GM19239 (cell line): ENCODE measurements at places on chromosomes 1 and 21.

DNA sequence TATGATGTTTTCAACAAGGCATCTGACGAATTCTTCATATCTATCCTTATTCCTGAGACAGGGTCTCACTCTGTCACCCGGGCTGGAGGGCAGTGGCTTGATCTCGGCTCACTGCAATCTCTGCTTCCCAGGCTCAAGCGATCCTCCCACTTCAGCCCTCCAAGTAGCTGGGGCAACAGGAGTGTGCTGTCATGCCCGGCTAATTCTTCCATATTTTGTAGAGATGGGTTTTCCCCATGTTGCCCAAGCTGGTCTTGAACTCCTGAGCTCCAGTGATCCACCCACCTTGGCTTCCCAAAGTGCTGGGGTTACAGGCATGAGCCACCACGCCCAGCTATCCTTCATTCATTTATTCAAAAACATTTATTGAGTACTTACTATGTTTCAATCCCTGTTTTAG, 8.0 kb downstream of the YY1AP1 start:
- no peak for DNase-seq

- DNase-seq: no peak
Observed at GRCh38 chr1:240092301-240093119, 827 bp downstream of the FMN2 start.

DNA sequence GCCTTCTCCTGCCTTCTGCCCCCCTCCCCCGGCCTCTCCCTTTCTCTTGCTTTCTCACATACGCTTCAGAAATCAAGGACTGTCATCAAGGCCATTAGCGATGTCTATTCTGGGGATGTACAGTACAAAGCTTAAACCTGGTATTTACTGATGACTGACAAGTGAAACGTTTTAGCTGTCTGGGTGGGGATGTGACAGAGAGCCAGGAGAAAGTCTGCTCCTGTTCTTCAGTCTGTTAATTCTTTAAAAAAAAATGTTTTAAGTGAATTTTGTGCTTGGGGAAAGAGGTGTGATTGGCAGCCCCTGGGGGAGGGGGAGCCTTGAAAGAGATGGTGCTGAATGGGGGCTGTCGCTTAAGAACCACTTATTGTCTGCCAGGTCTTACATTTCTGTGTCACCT, 283.0 kb upstream of the PLXNA2 start:
- DNase-seq: no peak

GRCh38 chr1:31774495-31774894, 10.4 kb upstream of the ADGRB2 start:
- no peak for DNase-seq

GRCh38 chr1:218425647-218426342, 80.7 kb downstream of the TGFB2 start:
- no peak for DNase-seq

DNA sequence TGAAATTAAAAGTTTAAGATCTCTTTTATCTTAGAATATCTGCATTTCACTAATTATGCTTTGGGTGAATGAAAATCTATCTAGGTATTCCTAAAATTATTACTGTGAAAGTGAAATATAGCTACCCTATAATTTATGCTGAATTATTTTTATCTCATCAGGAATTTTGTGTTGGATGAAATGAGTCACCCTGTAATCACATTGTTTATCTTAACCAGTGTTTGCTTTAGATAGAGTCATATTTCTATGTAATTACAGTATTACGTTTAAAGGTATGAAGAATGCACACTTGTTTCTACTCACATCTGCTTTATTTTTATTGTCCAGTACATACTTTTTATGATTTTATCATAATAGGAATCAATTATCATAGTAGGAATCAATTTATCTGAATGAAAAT, 249.2 kb downstream of the NCAM2 start:
- DNase-seq: no peak

DNA sequence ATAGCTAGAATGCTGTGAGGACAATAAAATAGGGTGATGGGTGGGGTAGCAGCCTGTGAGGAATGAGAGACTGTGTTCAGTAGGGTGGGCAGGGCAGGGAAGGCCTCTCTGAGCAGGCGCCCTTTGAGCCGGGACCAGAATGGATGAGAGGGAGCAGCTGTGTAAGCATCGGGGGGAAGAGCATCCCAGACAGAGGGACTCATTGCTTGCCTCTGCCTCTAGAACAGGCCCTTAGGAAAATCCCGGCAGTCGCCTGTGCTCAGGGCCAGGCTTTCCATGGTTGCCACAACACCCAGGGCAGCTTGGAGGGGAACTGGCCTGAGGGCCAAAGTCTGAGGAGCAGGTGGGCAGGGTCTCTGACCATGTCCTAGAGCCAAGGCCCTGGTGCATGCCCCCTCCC, 774 bp downstream of the SLC2A7 start:
- DNase-seq: no peak
